ENCODE measurements at places on chromosomes 7 and 10. TPM values are rescaled to one million over a fixed set of nuclear protein-coding genes. Genes with fewer than 3 reads are reported as not detected.

DNA sequence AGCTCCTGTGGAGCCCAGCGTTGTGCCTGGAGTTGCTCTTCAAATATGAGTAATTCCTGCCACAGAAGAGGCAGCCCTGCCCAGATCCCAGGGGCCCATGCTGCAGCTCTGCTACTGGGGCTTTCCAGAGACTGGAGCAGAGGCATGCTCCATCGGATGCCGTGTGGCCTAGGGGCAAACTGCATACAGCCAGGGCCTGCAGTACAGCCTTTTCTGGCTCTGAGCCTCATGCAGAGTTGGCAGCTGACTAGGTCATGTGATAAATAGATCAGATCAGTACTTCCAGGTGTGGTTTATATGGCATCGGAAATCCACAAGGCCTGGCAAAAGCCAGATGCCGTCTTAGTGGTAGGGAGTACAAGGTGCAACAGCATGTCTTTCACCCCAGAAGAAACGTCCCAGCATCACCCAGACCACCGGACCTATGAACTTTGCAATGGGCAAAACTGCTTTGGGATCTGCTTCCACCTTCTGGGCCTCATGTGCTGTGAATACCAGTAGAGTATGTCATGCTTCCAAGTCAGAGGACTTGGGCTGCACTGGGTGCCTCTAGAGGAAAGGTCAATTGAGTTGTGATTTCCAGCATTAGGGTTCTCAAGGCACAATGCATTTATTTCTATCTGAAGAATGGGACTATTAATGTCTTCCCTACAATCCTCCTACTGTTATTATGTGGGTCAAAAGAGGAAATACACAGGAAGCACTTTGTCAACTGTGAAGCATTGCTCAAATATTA is 250.7 kb upstream of the ZNF32 start:
- DNase-seq, result no peak

DNA sequence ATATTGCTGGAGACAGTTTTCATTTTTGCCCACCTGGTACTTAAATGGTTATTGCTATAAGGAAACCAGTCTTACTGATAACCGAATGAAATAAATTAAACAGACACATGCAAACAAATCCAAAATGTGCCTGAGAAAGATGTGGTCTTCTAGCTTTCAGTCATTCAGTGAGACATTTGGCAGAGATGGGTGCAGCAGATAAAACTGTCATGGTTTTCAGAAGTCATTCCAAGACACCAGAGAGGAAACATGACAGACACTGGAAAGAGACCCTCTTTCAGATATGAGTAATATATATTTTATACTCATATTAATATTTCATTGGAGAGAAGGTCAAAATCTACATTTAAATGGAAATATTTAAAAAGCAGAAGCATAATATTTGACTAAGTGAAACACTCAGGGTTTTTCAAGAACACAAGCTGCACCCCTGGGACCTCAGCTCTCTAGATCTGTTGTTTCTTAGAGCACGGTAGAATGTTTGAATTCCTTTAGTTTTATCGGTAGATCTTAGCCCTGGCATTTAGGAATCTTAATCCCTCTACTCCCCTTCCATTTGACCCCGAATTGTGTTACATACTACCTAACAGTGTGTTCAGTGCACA is 246.1 kb downstream of the AUTS2 start:
- DNase-seq, result no peak

DNA sequence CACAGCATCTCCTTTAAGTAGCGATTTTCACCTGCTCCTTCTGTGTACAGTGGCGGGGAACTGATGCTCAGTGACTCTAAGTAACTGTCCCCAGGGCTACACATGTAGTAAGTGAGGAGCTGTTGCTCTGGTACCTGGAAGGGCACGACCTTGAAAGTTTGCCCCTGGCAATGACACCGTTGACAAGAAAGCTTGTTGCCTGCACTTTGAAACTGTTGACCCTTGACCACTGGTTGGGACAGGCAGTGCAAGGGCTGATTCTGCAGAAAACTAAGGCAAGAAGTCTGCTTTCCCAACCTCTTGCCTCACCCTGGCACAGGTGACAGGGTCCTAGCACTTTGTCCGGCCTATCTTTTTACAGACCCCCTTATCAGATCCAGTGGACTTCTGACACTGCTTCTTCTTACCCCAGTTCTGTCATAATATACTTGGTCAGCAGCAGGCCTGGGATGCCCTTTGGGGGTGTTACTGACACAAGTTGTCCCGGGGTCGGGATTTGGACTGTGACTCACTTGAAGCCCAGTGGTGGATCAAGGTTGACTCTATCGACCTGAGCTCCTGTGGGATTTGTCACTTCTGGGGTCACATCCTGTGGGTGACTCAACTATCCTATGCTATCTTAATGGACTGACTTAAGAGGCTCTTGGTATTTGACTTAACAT is 5.8 kb downstream of the ACSL5 start:
- DNase-seq, result no peak

OR13A1 gene
- not detected for total RNA-seq

DNA sequence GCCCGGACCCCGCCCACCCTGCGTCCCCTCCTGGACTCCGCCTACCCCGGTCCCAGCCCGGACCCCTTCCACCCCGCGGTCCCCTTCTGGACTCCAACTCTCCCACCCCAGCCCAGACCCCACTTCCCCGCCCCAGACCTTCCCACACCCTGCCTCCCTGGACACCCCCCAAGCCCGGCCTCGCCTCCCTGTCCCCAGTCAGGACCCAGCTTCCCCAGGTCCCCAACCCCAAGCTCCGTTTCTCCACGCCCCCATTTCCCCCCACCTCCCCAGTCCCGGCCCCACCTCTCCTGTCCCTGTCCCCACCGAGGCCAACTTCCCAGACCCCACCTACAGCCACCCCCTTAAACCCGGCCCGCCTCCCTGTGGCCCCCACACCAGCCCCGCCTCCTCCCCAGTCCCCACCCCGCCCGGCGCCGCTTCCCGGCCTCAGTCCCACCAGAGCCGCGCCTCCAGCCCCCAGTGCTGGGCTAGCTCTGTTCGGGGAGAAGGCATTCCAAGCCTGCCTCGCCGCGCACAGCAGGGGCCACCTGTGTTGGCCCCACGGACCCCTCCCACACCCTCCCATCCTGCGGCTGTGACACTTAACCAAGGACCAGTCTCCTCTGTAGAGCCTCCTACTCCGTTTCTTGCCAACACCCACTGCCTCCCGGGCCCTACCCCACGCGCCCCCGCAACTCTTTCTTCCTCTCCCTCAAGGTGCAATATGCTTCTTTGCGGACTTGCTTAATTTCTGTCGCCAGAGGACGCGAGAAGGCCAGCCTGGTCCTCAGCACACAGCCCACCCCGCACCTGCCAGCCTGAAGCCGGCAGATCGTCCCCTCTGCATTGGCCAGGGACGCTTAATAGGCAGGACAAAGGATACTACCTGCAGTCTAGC is 736 bp upstream of the ITIH5 start:
- DNase-seq, result no peak

DNA sequence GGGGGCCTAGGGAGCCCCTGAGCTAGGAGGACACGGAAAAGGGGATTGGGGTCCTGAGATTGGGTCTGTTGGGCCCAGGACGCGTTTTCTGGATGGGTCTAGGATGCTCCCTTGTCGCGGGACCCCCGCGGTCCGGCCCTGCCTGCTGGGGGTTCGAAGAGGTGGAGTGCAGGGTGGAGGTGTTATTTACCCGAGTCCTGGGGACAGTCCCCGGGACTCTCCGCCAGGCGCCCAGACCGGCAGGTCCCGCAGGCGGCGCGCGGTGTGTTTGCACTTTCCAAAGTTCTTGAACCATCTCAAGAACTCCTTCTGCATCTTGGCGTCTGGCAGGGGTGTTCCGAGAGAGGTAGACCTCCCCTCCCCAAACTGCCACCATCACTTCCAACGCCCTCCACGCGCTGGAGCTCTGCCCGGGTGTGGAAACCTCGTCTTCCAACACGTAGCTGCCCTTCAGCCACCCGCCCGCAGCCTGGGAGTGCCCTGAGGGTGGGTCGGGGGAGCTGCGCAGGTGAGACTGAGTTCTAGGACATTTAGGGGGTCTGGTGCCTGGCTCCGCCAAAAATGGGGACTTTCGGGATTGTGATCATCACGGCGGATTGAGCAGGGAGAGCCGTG is 569 bp downstream of the CAV1 start:
- peak; percentile 39 for DNase-seq

- DNase-seq, result no peak
These were observed 550.8 kb downstream of the IPMK start for GRCh38 chr10:57716884-57717283.

PPP1R3C gene
- 8.4 TPM for total RNA-seq

DNA sequence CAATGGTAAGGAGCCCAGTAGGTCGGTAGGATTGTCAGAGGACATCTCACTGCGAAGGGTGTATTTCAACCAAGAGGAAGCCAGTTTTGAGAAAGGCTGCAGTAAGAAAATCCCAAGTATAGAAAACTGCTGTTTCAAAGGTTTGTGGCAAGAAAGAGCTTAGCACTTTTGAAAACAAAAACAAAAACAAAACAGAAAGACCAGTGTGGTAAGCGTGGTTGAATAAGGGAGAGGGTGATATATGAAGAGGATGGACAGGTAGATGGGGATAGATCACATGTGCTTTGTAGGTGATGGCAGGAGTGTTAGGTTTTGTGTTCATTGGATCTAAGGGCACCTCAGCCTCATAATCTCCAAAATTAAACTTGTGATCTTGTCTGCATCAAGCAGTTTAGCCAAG is 141.6 kb upstream of the WNT16 start:
- no peak for DNase-seq

- DNase-seq, result no peak
These were observed 359.7 kb upstream of the ZNF32 start for GRCh38 chr10:44008270-44008916.

DNA sequence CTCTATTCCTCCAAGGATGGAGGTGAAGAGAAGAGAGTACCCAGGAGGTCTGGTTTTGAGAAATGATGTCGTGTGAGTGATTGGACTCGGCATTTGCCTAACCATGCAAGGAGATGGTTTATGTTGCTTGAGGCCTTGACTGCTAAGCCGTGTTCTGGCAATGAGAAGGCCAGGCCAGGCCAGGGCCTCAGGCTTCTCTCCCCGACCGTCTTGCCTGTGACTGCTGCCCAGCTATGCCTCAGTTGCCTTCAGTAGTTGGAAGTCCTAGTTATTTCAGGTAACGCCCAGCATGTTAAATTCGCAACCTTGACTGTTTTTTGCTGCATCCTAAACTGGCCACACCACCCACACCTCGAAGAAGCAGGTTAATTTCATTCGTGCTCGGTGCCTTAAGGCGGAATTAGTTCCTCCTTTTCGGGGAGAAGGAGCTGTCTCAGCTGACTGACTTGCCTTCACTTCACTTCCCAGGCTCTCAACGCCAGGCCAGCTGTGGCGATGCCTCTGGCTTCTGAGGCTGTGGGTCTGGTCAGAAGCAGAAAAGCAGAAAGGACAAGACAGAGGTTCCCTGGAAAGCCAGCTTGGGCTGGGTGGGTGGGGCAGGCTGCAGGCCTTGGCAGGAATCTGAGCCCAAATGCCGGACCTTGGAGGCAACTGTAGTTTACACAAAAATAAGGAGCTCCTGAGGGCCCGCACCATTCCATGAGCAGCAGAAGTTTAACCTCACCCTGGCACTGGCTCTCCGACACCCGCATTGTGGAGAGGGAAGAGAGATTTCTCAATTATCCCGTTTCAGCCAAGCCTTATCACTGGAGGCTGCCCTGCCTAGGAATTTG is 61.9 kb upstream of the SAMD8 start:
- no peak for DNase-seq

GRCh38 chr10:96238646-96239623 is 32.4 kb downstream of the BLNK start:
- no peak for DNase-seq

SPDYE16 gene
- total RNA-seq, result not detected

GRCh38 chr7:23065974-23066373 is 39.6 kb upstream of the KLHL7 start:
- DNase-seq, result no peak

GRCh38 chr7:37825038-37825437 is 23.4 kb upstream of the NME8 start:
- DNase-seq, result no peak

DNA sequence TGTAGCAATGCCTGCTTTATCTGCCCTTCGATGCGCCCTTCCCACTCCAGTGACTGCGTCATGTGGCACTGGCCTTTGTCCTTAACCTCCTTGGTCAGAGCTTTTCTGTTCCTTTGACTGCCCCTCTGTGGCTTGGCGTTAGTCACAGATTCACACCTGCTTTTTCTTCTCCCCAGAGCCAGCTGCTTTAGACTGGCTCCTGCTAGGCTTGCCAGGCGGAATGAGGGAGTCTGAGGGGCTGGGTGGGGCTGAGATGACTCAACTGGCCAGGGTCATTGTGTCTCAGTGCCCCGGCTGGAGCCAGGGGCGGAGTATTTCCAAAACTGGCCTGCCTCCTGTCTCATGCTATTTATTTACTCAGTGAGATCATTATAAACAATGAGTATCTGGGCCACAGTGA is 194.1 kb downstream of the EMX2 start:
- DNase-seq, result no peak

CYP3A7 gene
- total RNA-seq, result 0.39 TPM

FEZF1 gene
- total RNA-seq, result not detected

DNA sequence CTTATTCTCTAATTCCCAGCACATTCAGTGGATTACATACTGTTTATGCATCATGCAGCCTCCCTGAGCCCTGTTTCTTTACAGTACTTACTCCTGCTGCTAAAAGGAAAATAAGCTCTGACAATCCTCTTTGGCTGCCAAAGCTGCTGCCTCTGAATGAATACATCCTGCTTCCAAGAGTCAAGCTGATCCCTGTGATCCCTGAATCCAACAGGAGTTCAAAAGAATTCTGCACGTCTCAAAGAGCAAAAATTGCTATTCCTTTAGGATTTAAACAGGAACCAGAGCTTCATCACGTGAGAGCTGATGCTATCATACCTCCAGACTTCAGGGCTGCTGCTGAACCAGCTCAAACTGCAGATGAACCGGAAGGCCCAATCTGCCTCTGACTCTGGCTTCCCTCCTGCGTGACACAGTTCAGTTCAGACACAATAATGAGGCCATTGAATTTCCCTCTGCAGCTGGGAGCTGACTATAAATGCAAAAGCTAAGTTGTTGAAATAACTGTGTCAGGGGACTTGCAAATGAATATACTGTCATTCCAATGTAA is 851.0 kb upstream of the PHF14 start:
- DNase-seq, result no peak

STOX1 gene
- 1.4 TPM for total RNA-seq

DNA sequence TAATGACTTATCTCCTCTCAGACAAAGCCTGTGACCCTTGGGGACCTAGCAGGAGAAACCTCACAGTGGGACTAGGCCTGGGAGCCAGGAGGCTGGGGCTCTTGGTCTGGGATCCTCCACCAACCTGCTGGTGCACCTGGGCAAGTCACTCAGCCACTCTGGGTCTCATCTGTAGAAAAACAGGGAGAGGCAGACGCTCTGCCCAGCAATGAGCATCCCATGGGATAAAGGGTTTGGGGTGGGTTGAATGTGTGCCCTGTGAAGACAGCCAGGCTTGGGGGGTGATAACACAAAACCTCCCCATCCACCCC is 81.6 kb downstream of the ZMIZ1 start:
- DNase-seq, result no peak

DNA sequence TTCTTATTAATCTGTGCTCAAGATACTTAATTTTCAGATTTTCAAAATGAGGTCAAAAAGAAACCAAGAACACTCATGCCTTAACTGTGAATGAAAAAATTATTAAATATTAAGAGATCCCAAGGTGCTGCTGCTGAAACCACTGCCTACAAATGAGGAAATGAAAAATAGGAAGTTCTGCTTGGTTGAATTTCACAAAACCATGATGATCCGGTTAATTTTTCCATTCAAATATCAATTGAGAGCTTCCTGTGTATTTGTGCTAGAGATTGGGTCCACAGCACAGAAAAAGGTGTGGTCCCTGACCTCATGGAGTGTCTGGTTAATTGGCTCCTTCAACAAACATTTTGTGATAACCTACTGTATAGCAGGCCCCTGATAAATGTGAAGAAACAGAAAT is 132.7 kb upstream of the YAE1 start:
- DNase-seq, result no peak

SPDYE8 gene
- not detected for total RNA-seq

GRCh38 chr10:107442035-107442505 is 277.6 kb upstream of the SORCS1 start:
- DNase-seq, result no peak

All from left colon (tissue), 2 donors.